ENCODE measurements at places on chromosomes 3 and 15.

- DNase-seq, result no peak
Observed at GRCh38 chr3:23888617-23889228, 28.1 kb downstream of the NKIRAS1 start.

- no peak for DNase-seq
Observed at GRCh38 chr3:167973901-167974300, 121.8 kb downstream of the GOLIM4 start.

DNA sequence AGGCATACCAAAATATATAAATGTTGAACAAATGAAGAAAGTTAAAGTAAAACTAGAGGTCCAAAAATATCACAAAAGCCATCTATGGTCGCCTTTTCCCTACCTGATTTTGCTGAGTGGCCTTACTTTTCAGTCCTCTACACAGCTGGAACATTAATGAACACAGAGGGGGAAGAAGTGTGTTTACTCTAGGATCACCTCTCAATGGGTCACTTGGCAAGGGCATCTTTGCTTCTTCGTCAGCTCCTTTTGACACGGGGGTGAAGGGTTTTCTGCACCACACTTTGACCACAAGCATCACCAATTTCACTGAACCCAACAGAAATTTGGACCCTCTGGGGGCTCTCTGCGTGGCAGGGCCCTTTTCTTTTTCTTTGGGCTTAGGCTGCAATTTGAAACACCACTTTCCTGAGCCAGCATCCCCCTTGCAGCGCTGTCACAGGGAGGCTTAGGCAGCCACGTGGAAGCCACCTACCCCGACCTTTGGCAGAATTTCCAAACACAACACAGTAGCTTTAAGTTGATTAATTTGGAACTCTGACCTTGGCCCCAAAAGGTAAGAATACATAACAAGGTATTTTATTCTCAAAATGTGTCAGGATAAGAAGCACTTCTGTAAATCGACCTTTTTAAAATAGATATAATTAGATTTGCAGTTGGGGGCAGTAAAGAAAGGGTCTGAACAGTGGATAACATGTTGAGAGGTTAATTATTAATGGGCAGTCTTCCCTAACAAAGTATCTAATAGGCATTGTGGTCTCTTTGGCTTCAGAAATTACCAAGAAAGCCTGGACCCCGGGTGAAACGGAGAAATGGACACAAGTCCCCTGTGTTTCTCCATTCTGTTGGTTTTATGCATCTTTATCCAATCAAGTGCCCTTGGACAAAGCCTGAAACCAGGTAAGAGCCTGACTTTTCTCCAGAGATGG is at the start of gene LIPC:
Gene LIPC, plus strand, starts transcription at position 771 of the 929 bp plus-strand sequence. Its CDS starts 42 bp downstream, at position 813.
- DNase-seq, result no peak

DNA sequence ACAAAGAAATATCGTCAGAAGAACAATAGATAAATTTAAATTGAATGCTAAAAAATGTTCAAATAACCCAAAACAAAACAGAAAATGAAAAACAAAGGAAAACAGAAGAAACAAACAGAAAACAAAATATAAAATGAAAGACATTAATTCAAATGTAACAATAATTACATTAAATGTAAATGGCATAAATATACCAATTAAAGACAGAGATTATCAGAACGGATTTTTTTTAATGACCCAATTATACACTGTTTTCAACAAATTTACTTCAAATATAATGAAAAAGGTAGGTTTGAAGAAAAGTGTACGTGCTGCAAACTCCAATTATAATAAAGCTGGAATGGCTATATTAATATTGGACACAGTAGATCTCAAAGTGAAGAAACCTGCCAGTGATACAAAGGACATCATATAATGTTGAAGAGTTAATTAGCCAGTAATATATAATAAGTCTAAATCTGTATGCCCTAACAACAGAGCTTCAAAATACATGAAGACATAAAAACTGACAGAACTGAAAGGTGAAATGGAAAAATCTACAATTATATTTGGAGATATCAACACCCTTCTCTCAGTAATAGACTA is 193.8 kb downstream of the ZBTB20 start:
- DNase-seq, result no peak

GRCh38 chr15:83784975-83785374 is 131.1 kb downstream of the ADAMTSL3 start:
- no peak for DNase-seq

GRCh38 chr15:56916825-56917477 is 1.5 kb upstream of the TCF12 start:
- DNase-seq, result no peak

GRCh38 chr3:79257791-79258190 is 510.0 kb downstream of the ROBO1 start:
- no peak for DNase-seq

Data from stimulated activated CD8-positive, alpha-beta memory T cell treated with anti-CD3 and anti-CD28 coated beads, Interleukin-4, amount 100 ng/mL, for 4 hours (primary cell).